ENCODE measurements at places on chromosomes 4 and X.

GRCh38 chr4:36325499-36325898 is 44.1 kb downstream of the DTHD1 start:
- DNase-seq, result no peak

GRCh38 chrX:1273896-1274295 is 5.3 kb downstream of the CSF2RA start:
- DNase-seq, result no peak

DNA sequence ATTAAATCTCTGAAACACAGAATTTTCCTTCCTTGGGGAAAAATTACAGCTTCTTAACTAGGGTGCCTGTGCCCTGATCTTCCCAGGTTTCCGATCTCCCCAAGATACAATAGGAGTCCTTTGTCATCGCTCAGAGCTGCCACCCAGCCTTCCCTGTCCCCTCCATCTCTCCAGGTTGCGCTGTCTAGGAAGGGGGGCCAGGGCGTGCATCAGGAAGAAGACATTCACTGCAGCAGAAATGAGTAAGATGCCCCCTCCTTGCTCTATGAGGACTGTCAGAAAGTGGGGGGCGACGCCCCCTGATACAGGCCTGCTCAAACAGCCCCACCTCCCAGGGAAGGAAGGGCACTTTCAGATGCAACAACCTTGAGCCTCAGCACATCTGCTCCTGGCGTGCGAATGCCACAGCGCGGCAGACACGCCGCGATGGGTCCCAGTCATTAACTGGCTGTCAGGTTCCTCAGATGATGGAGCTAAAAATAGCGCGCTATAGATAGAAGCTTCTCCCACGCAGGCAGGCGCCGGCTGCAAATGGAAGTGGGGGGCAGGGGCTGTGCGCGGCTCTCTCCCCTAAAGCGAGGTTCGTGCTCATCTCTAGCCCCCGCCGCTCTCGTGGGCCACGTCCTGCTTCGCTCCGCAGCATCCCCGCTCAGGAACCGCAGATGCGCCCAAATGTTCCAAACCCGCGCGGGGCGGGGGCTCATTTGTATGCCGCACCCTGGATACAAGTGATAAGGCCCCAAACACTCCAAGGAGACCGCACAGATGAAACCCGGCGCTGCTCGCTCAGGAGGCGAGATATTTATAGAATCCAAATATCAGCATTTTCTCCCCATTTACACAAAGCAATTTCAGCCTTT is 57.6 kb upstream of the LGI2 start:
- no peak for DNase-seq

- DNase-seq, result no peak
These were observed 107.6 kb upstream of the BANK1 start for GRCh38 chr4:101682946-101683345.

DNA sequence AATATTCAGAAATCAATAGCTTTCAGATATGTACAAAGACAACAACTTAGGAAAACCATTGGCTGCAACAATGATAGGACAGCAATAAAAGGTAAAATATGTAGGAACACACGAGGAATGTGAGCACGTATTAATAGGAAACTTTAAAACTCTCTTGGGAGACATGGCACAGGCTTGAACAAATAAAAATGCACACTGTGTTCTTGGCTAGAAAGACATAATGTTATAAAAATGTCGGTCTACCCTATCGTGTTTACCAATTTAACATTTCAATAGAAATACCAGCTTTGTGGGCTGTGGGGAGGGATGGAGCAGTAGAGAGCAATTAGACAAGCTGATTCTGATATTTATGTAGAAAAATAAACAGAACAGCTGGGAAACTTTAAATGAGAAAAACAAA is 69.0 kb upstream of the FAM9B start:
- no peak for DNase-seq

GRCh38 chr4:112916868-112917267 is 132.6 kb upstream of the ANK2 start:
- DNase-seq, result peak; percentile 11

DNA sequence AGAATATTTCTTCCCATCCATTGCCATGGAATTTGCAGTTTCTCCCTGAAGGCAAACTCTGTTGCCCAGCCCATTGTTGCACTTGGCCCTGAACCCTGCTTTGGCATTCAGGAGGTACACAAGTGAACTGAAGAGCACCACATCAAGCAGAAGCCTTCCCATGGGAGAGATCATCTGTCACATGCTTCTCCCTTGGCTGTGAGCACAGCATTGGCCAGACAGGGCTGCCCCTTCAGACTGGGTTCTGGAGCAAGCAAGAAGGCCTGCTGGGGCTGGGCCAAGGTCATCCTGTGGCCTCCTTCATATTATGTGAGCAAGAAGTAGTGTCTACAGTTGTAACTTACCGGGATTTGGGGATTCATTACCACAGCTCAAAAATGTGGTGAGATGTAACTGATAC is 22.7 kb downstream of the SCML1 start:
- no peak for DNase-seq

GRCh38 chr4:42329421-42329820 is 67.9 kb upstream of the SHISA3 start:
- DNase-seq, result no peak

DNA sequence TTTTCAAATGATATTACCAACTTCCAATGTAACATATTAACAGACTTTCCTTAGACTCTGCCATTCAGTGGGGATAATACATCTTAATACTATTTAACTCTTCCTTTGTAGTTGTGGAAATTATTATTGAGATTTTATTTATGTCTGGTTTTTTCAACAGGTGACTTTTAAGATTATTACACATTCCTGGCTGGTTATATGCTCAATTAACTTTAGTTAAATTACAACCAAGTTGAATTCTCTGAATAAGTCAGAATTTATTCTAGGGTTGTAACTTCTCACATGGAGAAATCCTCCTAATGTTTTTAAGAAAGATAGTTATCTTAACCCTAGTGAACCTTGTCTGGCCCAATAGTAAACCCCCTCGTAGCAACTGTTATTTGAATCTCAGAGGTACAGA is 107.3 kb downstream of the SLC10A6 start:
- DNase-seq, result no peak

- DNase-seq, result no peak
These were observed 66.4 kb downstream of the CDKL5 start for GRCh38 chrX:18491587-18492340.

DNA sequence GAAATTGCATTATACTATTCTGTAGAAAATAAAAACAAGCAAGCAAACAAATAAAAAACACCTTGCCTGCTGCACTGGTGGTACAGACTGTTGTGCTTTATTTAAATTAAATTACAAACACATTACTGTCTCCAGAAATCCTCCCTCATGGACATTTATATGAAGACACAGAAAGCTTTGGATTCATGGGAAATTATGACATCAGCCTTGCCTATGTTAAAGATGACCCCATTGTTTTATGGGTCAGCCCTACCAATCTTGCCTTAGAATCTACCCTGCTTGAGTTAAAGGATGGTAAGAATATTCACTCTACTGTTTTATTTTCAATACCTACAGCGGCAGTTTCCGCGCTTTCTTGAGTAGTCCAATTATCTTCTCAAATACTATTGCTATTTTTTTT is 1379.9 kb downstream of the TECRL start:
- no peak for DNase-seq

DNA sequence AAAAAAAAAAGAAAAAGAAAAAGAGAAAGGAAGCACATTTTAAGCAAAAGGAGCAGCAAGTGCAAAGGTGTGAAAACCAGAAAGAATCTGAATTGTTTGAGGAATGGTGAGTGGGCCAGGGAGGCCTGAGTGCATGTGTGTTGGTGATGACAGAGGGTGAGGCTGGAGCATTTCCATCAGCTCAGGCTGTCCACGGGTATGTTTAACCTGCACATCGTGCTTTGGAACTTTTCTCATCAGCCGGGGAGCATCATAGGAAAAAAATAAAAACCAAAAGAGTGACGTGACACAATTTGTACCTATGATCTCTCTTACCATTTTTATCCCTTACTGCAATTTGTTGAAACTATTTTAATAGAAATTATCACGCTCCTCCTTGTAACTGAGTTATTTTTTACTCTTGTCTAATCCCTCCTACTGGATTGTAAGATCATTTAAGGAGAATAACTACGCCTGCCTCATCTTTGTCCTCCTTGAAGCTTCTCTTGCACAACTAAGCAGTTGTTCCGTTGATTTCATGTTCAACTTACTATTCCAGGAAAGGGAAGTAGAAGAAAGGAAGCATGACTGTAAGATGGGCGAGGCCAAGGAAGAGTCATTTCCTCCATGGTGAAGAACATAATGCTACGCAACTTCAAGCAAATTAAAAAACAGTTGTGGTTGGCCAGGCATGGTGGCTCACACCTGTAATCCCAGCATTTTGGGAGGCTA is 7.0 kb downstream of the PALLD start:
- no peak for DNase-seq

DNA sequence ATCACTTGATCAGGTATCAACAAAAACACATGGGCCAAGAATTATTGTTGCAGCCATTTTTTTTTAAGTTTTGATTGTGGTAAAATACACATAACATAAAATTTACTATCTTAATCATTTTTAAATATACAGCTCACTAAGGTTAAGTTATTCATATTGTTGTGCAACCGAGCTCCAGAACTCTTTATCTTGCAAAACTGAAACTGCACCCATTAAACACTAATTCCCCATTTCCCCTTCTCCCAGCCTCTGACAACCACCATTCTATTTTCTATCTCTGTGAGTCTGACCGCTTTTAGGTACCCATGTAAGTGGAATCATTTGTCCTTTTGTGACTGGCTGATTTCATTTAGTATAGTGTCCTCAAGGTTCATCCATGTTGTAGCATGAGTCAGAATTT is 126.2 kb upstream of the NDP start:
- DNase-seq, result no peak

DNA sequence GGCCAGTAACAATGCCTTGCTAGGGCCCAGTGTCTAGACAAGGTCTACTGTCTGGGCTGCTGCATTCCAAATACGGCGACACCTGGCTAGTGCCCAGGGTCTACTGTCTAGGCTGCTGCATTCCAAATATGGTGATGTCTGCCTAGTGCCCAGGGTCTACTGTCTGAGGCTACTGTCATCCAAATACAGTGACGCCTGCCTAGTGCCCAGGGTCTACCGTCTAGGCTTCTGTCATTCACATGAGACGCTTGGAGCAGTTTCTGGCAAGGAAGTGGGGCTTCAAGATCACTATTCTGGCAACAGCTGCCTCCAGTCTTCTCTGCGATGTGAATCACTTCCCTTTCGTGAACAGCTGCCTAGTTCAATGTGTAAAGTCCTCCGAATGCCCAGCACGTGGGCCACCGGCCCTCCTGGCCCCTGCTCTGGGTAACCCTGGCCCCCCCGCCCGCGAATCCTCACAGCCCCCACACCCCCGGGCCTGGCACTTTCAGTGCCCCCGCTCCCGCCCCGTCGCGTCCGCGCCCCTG is 12.7 kb downstream of the ACOX3 start:
- peak; percentile 29 for DNase-seq

GRCh38 chrX:48589482-48590162 is 7.7 kb upstream of the WDR13 start:
- no peak for DNase-seq

- DNase-seq, result no peak
These were observed 13.5 kb downstream of the TEX13B start for GRCh38 chrX:107968623-107969022.

GRCh38 chr4:120680647-120681228 is 241.8 kb downstream of the PRDM5 start:
- no peak for DNase-seq

GRCh38 chrX:47297874-47298273 is 65.1 kb downstream of the USP11 start:
- DNase-seq, result no peak

DNA sequence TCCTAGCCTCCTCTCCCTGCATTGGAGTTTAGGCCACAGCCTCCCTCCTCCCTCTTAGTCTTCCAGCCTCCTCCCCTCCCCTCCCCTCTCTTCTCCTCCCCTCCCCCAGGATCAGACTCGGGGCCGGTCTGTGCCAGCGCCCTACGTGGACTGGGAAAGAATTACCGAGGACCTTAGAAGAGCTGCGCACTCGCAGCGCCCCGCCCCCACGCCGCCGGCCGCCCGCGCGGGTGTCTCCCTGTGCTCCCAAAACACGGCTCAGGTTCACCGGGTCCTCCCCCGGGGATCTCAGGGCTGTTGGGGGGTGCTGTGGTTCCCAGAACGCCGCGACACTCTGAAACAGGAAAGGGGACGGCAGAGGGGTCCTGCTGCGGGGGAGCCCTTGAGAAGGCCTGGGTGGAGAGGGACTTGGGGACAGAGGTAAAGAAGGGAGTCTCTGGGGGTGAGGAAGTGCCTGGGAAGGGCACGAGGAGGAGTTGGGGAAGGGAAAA is 122.3 kb upstream of the TBL1X start:
- peak; percentile 89 for DNase-seq

GRCh38 chrX:41308884-41309647 is 24.9 kb upstream of the DDX3X start:
- DNase-seq, result peak; percentile 40

DNA sequence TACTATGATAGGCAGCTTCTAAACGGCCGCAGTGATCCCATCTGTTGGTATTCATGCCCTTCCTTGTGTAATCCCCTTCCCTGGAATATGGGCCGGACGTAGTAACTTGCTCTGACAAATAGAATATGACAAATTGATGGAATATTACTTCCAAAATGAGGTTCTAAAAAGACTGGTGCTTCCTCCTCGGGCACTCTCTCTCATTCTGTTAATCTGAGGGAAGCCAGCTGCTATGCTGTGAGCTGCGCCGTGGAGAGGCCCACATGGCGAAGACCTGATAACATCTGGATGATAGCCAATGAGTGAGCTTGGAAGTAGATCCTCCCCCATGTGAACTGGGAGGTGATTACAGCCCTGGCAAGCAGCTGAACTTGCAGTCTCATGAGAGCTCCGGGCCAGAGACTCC is 27.2 kb upstream of the SLC25A4 start:
- peak; percentile 96 for DNase-seq

DNA sequence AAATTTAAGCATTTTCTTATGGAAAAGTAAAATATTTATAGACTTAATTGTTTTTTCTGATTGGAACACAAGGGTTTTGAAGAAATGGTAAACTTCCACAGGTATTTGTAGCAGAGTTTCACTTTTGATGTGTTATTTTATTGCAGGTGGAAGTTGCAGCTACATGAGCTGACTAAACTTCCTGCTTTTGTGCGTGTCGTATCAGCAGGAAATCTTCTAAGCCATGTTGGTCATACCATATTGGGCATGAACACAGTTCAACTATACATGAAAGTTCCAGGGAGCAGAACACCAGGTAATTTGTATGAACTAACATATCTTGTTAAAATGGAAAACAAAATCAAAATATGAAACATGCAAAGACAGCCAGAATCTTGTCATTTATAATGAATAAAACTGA is 117.4 kb downstream of the DIPK2B start:
- no peak for DNase-seq

DNA sequence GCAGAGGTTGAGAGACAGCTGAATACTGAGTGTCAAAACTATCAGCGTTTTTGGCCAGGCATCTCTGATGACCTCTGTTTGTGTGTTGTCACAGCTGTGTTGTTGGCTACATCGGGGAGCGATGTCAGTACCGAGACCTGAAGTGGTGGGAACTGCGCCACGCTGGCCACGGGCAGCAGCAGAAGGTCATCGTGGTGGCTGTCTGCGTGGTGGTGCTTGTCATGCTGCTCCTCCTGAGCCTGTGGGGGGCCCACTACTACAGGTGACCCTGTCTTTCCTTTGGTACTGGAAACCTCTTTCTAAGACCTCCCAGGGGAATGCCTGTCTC is 86.9 kb downstream of the EGF start:
- DNase-seq, result no peak
